Amygdala (tissue), 56 donors: ENCODE measurements at places on chromosomes 5 and 9.

DNA sequence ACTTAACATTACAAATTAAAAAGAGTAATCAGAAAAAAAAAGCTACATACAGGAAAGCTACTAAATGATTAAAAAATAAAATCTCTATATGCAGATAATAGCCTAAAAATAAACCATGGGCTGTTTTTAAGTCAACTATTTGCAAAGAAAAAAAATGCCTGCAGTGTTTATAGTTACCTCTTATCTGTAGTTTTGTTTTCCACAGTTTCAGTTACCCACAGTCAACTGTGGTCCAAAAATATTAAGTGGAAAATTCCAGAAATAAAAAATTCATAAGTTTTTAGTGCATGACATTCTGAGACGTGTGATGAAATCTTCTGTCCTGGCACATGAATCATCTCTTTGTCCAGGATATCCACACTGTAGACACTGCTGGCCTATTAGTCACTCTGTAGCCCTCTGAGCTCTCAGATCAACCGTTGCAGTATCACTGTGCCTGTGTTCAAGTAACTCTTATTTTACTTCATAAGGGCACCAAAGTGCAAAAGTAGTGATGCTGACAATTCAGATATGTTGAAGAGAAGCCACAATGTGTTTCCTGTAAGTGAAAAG is 59.2 kb downstream of the PRELID2 start:
- no peak for DNase-seq

DNA sequence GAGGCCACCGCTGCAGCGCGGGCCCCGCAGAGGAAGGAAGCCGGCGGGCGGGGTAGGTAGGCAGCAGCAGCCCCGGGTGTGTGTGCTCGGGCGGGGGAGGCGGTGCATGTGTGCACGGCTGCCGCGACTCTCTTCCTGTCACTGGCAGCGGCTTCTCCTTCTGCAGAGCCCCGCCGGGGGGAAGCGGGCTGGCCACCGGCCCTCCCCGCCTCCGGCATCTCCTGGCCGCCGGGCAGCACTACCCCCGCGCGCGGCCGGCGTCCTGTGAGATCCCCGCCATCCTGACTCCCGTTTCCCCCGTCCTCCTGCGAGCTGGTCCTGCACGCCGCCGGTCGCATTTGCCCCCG is 315 bp downstream of the PIK3R1 start:
- no peak for DNase-seq

DNA sequence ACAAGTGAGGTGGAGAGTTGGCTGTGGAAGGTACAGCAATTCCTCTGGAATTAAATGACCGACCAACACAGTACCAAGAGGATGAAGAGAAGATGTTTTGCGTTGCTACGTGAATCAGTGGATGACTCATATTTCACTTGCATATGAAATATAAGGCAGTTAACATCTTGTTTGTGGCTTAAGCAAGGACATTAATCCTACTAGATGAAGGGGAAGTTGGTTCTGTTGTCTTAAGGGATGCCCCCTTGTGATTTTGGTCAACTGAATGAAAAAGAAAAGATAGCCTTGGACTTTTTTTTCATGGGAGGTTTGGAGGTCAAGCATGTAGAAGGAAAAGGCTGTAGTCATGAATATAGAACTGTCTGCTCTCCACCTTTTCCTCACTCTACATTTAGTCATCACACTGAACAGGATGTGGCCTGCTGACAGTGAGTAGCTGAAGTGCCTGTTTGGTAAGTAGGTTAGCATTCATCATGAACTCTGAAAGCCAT is 33.9 kb downstream of the VLDLR start:
- DNase-seq: no peak

DNA sequence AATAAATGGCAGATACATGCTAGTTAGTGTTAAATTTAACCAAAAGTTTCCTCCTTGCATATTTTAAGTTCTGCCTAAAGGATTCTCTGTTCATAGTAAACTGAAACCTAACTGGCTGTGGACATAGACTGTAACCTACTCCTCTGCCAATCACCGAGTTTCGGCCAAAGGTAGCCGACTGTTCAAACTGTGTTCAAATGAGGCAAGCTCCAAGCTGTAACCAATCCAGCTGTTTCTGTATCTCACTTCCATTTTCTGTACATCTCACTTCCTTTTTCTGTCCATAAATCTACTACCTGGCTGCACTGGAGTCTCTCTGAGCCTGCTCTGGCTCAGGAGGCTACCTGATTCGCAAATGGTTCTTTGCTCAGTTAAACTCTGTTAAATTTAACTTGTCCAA is 44.1 kb downstream of the KCNV2 start:
- DNase-seq: no peak

GRCh38 chr5:17430241-17430640 is 67.8 kb upstream of the TAF11L2 start:
- no peak for DNase-seq

DNA sequence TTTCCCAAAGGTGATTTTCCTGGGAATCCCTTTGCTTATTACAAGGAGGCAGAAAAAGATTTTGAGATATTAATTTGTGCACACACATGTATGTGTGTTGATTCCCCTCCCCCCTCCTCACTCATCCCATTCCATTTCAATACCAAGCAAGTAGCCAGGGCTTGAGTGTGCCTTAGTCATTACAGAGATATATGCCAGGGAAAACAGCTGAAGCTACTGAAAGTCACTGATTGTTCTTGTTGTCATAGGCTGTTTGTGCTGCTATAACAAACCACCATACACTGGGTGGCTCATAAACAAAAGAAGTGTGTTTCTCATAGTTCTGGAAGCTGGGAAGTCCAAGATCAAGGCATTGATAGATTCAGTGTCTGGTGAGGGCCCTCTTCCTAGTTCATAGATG is 158.6 kb downstream of the BAAT start:
- no peak for DNase-seq

GRCh38 chr5:120454094-120454798 is 9.9 kb upstream of the PRR16 start:
- no peak for DNase-seq

DNA sequence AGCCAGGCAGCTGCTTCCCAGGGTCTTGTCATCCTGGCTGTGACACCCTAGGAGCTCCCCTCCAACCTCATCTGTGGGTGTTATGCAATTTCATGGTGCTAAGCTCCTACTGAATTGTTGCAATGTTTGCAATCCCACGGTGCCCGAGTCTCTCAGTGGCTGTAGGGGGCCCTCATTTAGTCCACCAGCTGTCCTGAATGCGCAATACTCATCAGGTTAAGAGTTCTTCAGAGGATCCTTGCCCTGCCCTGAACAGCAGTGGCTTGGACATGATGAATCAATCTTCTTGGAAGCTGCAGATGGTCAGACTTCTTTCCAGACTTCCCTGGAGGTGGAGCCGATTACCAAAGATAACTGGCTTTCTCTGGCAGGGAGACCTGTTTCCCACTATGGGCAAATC is 584.1 kb downstream of the CCDC171 start:
- no peak for DNase-seq

- no peak for DNase-seq
Measured at GRCh38 chr5:180438785-180439780, 55.1 kb upstream of the CNOT6 start.

DNA sequence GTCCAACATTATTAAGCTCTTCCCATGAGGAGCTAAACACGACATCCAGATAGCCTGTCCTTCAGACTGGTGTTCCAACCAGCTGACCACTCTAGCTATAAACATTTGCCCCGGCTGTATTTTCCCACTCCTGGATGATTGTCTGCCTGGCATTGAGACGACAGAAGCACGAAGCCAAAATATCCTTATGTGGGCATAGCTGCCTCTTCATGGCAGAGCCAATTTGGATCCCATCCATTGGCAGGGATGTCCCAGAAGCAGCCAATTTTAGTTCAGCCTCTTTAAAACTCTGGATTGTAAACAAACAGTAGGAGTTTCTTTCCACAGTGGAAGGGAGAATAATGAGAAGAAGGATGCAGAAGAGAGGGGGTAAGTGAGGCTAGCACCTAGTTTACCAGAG is 507.6 kb downstream of the CETN3 start:
- no peak for DNase-seq

DNA sequence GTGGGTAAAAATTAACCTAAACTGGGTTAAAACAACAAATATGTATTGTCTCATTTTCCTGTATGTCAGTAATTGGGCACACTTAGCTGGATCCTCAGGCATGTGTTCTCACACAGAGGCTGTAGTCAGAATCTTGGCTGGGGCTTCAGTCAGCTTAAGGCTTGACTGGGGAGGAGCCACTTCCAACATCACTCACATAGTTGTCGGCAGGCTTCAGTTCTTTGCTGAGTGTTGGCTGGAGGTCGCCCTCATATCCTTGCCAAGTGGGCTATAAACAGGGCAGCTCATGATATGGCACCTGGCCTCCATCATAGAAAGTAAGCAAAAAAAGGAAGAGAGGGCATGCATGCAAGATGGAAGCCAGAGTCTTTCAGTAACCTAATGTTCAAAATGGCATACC is 173.0 kb downstream of the GIN1 start:
- DNase-seq: no peak

GRCh38 chr5:143374496-143375217 is 28.8 kb downstream of the NR3C1 start:
- DNase-seq: no peak

DNA sequence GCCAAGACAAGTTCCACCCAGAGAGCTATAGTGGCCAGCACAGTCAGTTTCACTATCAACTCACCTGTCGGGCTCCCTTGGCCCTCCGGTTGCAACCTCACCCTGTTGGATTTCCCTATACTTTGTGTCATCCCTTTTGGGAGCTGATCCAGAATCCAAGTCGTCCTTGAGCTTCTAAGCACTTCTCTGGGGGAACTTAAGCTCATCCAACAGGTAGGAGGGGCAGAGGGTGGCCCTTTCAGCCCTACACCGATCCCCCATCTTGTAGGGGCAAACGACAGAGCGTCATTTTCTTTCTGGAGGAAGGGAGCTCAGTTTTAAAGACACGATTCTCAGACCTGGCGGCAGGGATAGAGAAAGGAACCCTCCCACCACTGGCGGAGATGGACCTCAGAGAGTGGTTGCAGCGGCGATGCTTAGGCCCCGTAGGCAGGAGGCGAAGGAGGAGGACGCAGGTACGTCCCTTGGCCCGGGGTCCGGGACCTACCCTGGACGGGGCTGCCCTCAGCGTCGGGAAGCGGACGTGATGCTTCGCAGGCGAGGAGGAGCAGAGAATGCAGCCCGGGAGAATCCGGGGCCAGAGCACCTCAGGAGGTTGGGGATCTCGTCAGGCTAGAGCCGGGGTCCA is 519 bp downstream of the ZER1 start:
- DNase-seq: no peak

GRCh38 chr5:72611118-72611730 is 104.0 kb upstream of the ZNF366 start:
- peak; percentile 72 for DNase-seq

- no peak for DNase-seq
Measured at GRCh38 chr9:136010615-136011361, 49.6 kb upstream of the UBAC1 start.

DNA sequence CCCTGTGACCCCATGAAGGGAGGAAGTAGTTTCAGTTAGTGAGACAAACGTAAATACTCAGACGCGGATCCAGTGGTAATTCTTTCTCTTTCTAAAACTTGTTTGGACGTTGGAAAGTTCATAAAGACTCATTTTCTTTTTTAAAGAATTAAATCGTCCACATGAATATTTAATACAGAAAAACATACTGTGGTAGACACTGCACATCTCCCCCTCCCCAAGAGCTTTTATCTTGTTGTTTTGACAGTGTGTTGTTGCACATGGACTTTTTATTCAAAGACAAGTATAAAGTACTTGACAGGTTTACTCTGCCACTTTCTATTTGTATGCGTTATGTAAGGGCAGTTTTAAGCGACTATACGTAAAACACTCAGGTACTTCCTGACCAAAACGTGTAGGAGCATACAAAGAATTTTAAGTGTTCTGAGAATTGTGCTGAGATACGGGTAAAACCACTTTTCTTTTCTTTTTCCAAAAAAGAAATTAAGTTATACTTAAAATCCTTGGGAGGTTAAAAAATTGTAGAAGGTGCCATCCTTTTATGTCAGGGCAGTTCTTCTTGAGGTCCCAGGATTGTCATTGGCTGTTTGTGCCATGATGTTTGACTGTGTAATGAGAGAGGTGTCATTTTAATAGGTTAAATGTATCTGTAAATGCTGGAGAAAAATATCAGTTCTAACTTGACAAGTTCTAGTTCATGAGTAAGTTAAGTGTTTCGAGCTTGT is 1.3 kb downstream of the NIPBL start:
- DNase-seq: no peak

DNA sequence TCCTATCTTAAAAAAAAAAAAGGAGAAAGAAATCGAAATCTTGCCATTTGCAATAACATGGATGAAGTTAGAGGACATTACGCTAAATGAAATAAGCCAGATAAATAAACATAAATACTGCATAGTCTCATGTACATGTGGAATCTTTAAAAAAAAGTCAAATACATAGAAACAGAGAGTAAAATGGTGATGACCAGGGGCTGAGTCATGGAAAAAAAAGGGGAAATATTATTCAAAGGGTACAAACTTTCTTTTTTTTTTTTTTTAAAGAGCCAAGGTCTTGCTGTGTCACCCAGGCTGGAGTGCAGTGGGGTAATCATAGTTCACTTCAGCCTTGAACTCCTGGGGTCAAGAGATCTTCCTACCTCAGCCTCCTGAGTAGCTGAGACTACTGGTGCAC is 310.1 kb downstream of the ZNF608 start:
- no peak for DNase-seq

DNA sequence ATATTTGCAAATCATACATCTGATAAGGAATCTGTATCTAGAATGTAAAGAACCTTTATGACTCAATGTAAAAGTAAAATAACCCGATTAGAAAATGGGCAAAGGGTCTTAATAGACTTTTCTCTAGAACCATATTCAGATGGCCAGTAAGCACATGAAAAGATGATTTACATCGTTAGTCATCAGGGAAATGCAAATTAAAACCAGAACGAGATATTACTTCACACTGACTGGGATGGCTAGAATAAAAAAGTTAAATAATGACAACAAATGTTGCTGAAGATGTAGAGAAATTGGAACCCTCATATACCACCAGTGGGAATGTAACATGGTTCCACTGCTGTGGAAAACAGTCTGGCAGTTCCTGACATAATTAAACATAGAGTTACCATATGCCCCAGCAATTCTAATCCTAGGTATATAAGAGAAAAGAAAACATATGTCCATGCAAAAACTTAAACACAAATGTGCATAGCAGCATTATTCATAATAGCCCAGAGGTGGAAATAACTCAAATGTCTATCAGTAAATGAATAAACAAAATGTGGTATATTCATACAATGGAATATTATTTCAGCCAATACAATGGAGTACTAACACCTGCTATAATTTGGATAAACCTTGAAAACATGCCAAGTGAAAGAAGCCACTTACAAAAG is 100.4 kb upstream of the MAMDC2 start:
- DNase-seq: no peak

DNA sequence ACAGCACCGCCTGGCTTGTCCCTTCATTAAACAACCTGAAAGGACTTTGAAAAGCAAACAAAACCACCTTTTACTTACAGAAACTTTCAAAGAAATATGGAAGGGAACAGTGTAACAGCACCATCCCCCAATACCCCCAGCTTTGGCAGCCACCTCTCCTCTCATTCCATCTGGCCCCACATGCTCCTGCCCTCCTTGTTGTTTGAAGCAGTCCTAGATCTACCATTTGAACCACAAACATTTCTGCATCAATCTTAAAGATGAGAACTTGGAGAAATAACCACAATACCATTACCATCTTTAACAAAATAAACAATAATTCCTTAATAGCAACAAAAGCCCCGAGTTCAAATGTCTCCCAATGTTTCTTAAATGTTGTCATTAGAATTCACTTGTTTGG is 17.8 kb upstream of the COL15A1 start:
- no peak for DNase-seq

- no peak for DNase-seq
Measured at GRCh38 chr5:75260708-75261107, 24.0 kb upstream of the ANKRD31 start.

GRCh38 chr5:162221910-162222309 is 154.3 kb downstream of the GABRG2 start:
- DNase-seq: no peak
